ENCODE measurements at places on chromosomes 16 and 17. TPM values are rescaled to one million over a fixed set of nuclear protein-coding genes. Genes with fewer than 3 reads are reported as not detected.

PRSS27 gene
- 0.10 TPM for total RNA-seq

C1QL1 gene
- not detected for total RNA-seq

TMEM97 gene
- total RNA-seq = 4.0 TPM

ABCC11 gene
- total RNA-seq = 0.52 TPM

MPP2 gene
- total RNA-seq = 1.4 TPM

AKAP1 gene
- 6.9 TPM for total RNA-seq

NT5C3B gene
- total RNA-seq = 30.5 TPM
